T47D (cell line): ENCODE measurements at places on chromosomes 11 and 22.

DNA sequence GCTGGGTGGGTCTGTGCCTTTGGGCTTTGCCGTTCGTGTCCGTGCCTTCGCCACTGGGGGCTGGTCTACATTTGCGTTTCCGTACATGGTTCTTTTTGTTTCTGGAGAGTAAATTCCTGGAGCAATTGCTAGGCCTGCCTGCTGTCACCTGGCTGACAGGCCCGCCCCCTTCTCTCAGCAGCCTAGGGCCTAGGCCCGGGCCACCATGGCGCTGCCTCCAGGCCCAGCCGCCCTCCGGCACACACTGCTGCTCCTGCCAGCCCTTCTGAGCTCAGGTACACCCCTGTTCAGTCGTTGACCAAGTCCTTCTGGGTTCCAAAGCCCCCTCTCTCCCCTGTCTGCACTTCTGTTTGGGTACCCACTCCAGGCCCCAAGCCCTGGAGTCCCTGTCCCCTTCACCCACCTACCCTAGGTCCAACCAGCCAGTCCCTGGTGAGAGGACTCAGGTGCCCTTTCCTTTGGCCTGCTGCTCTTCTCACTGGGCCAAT, 649 bp downstream of the TMEM25 start:
- DNase-seq: peak; percentile 78

GRCh38 chr11:131696690-131697089, 326.3 kb downstream of the NTM start:
- peak; percentile 69 for DNase-seq

- no peak for DNase-seq
Measured at GRCh38 chr11:40287916-40288803, 1171.3 kb downstream of the LRRC4C start.

DNA sequence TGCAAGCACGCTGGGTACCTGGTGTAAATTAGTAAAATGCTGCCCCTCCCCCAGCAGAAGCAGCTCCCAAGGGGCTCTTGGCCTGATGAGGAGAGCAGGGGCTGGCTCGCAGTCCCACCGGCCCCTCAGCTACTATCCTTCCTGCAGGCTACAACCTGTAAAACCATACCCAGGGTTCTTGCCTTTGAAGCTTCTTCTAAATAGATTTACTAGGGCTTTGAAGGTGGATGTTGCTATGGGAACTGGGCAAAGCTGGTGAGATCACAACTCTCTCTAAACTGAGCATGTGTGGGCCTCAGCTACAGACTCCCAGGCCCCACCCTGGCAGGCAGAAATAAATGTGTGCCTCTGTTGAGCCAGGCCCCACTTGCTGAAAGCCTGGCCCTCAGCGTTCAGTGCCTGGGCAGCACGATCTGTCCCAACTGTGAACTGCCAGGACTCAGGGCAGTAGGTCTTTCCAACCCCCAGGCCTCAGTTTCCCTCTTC, 18.5 kb downstream of the CD5 start:
- no peak for DNase-seq

DNA sequence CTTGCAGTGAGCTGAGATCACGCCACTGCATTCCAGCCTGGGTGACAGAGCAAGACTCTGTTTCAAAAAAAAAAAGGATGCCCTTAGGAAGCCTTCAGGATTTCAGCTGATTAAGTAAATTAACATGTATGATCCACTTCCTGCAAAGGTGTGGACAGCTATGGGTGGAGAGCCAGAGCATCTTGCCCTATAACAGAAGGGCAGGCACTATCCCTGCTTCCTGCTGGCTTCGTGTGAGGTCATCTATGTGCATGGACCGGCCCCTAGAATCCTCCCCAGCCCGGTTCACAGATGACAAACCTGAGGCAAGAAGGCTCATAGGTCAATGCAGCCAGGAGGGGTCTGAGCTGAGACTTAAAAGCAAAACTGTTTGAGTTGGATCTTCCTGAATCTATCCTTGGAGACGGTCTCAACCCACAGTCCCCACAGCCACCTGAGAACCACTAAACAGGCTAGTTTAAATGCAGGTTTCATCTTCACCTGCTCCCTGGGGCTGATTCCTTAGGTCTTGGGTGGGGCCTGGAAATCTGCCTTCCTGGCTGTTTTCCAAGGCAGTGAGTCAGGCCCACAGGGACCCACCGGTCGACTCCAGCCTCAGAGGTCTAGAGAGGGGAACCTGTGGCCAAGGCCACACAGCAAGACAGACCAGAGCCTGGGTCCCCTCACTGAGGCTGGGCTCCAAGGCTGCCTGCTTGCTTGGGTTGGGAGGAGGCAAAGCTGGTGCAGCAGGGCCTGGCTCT, 55.2 kb upstream of the MPEG1 start:
- no peak for DNase-seq

DNA sequence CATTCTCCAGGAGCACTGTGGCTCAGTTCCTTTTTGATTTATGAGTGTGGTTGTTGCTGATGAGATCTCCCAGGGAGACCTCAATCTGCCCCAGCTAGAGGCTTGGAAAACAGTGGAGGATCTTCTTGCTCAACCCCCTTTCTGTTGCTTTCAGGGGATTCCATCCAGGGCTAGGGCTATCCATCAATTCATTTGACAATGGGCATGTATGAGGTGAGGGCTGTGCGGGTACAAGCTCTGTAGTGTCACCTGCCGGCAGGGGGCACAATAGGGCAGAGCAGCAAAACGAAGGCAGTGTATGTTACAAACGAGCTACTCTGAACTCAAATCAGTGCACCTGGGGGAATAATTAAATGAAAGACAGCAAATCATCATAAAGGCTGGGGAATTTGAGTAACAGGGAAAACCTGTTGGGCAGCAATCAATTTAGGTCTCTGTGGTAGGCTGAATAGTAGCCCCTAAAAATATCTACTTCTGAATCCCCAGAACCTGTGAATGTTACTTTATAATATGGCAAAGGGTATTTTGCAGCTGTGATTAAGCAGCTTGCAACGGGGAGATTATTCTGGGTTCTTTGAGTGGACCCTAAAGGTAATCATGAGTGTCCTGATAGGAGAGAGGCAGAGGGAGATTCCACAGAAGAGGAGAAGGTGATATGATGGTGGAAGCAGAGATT, 170.3 kb upstream of the ZBED5 start:
- DNase-seq: peak; percentile 18

- peak; percentile 56 for DNase-seq
Measured at GRCh38 chr11:16788141-16789062, 50.0 kb downstream of the C11orf58 start.

DNA sequence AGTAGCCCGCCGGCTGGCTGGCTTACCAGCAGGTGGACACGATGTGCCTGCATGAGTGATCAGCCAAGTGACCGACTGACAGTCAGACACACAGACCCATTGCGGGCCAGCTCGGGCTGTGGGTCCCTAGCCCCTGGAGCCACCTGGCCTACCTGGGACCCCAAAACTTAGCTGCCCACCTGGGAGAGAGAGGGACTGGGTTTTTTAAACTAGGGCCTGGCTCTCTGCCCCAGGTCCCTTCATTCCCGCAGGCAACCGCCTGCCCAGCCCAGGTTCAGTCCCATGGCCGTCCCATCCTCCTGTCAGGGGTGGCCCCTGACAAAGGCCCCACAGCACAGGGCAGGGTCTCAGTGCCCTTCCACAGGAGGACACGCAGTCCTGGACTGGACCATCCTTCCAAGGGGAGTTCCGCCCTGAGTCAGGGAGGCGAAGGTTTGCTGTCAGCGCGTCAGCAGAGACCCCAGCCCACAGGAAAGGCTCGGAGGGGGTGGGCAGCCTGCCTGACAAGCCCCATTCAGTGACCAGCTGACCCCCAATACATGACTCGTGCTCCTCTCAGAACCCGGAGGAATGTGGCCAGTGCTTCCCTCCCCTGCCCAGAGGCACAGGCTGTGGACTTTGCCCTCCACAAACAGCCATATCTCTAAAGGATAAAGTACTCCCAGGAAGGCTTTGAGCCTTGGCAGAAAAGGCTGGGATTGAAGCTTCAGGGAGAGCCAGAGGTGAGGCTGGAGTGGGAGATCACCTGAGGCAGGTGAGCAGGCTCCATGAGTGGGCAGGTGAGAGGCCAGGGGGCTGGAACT, 8.4 kb downstream of the SLCO2B1 start:
- DNase-seq: no peak
